ENCODE measurements at places on chromosomes 2 and 18. TPM values are rescaled to one million over a fixed set of nuclear protein-coding genes. Genes with fewer than 3 reads are reported as not detected.

The SERPINB5 gene
- 0.02 TPM for polyA plus RNA-seq

The GALNT5 gene
- polyA plus RNA-seq: 0.05 TPM

DNA sequence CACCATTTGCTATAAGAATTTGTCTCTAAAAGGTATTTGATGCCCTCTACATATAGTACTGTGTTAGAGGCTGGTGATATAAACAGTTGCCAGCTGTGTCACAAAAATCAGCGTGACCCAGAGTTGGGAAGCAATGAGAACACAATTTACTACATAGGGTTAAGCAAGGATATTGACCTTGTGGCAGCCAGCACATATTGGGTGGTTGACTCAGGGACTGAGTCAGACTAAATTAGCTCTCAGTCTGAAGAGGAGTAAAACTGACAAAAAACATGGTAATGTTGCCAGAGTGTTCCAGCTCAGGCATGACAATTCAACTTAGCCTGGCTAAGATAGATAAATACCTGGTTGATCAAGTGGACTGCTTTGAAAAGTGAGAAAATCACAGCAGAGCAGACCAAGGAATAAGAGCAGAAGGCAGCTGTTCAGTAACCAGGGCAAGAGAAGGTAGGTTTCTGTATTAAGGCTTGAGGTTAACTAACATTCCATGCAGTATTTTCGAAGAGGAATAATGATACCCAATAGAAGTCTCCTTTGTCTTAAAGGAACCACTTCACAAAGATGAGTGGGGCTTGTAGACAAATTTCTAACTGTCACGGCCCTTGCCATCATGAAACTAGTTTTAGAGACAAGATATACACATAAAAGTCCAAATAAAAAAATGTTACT is 108.2 kb upstream of the ERBB4 start:
- no peaks in the 10 kb centered on the region for H3K27me3 ChIP-seq
- H3K36me3 ChIP-seq: no peaks in the 10 kb centered on the region
- DNase-seq: no peak
- no peak overlapping the region for H3K27ac ChIP-seq

- no peak for DNase-seq
- H3K27me3 ChIP-seq: no peaks in the 10 kb centered on the region
- no peaks in the 10 kb centered on the region for H3K4me1 ChIP-seq
- no peak overlapping the region for H3K27ac ChIP-seq
Observed at GRCh38 chr2:161246281-161246680, 61.9 kb upstream of the PSMD14 start.

DNA sequence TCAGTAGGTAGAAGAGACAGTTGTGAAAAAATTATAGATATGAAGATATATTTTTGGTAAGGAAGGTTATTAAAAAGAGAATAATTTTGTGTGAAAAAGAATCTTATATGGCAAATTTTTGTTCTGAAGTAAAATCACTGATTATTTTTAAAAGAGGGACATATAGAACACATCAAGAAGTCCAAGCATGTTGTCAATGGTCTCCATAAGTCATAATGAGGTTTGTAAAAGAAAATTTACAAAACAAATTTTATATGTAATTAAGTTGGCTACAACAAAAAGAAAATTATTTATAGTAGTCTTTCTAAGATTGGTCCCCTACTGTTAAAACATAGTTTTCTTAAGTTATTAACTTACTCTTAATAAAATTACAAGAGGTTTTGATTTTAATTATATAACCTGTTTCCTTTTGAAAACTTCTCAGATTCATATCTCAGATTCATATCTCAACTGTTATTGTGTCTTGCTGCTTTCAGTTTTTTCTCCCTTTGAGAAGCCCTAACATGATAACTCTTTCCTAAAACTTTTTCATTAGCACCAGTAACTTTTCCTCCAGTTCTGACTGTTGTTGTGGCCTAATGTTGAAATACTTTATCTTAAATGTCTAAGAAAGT is 81.2 kb downstream of the SH3YL1 start:
- H3K27ac ChIP-seq: no peak overlapping the region
- H3K36me3 ChIP-seq: no peaks in the 10 kb centered on the region
- no peak overlapping the region for H3K4me3 ChIP-seq

DNA sequence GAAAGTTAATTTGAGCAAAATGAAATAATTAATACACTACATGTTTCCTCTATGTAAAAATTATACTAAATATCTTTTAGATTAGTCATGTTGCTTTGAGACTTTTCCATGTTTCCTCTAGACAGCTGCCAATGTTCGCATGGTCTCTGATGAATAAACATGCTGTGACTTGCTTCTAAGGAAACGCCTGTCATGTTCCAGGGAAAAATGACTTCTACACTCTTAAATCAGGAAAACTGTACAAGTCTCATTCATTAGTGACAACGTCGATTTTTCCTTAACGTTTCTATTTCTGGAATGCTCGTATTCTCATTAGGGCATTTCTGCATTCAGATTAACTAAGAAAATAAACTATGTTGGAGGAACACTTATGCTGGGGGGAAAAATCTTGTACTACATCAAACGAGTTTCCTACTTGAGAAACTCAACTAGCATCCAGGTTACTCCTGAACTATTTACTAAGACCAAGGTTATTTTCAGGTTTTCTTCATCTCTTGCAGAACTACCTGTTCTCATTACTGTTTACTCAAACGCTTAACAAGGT is 1.6 kb downstream of the COBLL1 start:
- H3K27ac ChIP-seq: no peak overlapping the region
- peak overlapping the region; percentile 79 for H3K4me3 ChIP-seq
- no peaks in the 10 kb centered on the region for H3K27me3 ChIP-seq
- no peaks in the 10 kb centered on the region for H3K36me3 ChIP-seq
- DNase-seq: no peak

- DNase-seq: no peak
- H3K27ac ChIP-seq: no peak overlapping the region
- H3K4me1 ChIP-seq: no peaks in the 10 kb centered on the region
- no peak overlapping the region for H3K4me3 ChIP-seq
- H3K27me3 ChIP-seq: no peaks in the 10 kb centered on the region
Observed at GRCh38 chr18:79870301-79871025, 72.7 kb downstream of the KCNG2 start.

Data from ovary (tissue), 10 donors.